ENCODE measurements at places on chromosomes 5 and 9. TPM values are rescaled to one million over a fixed set of nuclear protein-coding genes. Genes with fewer than 3 reads are reported as not detected.

ARRDC1 gene
- 15.0 TPM for total RNA-seq

DNA sequence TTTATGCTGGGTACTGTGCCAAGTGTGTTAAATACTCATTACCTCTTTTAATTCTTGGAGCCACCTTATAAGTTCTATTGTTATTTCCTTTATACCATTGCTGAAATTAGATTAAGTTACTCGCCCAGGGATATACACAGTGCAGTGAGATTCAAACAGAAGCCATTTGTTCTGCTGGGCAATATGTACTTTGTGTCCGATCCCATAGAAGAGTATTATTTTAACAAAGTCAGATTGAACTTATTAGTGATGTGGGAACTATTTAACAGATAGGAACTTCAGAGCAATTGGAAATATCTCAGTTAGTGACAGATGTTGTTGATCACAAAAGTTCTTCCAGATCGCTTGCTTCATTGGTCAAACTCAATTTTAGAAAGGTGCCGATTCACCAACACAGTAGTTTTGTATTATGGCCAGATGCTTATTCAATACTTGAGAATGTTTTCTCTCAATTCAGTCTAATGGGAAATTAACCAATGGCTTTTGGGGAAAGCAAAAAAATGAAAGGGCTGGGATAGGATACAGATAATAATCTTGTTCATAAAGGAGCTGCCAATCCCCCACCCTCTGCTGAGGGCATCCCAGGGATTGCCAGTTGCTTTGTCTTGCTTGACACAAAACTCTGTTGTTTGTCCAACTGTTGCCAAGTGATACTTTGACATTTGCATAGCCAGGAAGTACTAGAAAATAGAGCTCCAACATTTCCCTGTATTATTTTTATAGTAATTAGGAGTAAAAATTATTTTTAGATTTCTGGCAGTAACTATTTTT lies 94.8 kb upstream of the SEMA6A start:
- DNase-seq = no peak

GPX3 gene
- total RNA-seq = 4.4 TPM

DNA sequence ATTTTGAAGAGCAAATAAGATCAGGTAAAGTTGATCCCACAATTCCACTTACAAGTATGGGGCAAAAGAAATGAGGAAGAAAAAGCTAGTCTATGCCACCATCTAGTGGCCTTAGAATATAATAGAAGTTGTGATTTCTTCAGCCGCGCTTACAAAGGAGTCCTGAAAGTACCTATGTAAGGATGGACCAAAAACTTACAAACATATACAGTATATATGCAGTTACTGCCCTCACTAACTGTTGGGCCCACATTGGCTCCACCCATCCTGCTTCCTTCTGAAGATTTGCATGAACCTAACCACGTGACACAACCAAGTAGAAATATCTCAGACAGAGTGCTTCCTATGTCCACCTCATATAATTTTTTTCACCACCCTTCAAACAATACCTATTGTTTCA lies 11.7 kb upstream of the OR13D1 start:
- DNase-seq = peak; percentile 57

GRCh38 chr5:134524826-134525682 lies at the start of gene JADE2:
JADE2 (plus strand) TSS chr5:134525670; CDS start chr5:134535858, 10,188 bp downstream.
- DNase-seq = peak; percentile 51

STOML2 gene
- 136 TPM for total RNA-seq

GRCh38 chr5:59943452-59944113 lies 50.1 kb upstream of the PDE4D start:
- DNase-seq = no peak

DNA sequence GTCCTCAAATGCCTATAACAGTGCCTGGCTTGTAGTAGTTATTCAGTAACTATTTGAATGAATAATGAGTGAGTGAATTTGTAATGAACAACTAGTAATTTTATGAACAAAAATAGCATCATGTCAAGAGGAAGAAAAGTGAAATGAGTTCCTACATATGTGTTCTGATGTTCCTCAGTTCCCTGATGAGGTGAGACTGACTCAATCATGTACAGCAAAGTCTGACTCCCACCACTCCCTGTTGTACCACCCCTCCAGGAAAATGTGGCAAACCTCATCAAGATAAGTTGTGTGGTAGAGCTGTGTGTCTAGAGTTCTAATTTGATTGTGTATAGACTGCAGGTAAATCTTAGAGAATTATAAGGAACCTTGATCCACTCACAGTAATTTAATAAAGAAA lies 201.6 kb downstream of the GOLPH3 start:
- no peak for DNase-seq

BSPRY gene
- not detected for total RNA-seq

- no peak for DNase-seq
Measured at GRCh38 chr9:134632329-134632728, 9.3 kb upstream of the COL5A1 start.

DNA sequence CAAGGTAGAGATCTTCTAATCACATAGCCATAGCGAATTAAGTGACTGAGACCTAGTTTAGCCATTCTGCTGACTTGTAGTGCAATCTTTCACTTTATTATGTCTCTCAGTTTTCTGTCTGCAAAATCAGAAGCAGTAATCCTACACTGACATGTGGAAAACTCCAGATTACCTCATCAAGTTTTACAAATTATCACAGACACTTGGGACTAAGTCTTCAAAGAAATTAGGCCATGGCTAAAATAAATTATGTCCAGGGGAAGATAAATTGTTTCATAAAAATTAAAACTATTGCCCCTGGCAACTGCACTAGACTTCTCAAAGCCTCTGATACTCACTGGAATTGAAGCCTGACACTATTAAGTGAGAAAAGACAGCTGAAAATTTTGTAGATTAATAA lies 129.9 kb upstream of the RGMB start:
- no peak for DNase-seq

- DNase-seq = peak; percentile 24
Measured at GRCh38 chr5:159874263-159874662, 42.0 kb upstream of the ADRA1B start.

DNA sequence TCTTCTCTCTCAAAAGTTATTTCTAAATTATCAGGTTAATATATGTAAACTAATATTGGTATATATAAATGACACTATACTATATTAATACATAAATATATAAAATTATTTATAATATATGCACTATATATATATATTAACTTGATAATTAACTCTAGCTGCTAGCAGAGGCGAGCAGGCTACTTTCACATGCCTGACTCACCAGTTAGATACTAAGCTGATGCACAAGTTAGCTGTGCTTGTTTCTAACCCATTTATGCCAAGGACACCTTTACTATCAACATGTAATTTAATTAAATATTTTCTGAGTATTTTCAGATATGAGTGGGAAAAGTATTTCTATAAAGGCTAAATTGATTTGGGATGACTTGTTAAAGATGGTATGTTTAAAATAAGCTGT lies 70.1 kb downstream of the TRIO start:
- DNase-seq = no peak

GRCh38 chr5:116506488-116506887 lies 68.1 kb downstream of the SEMA6A start:
- DNase-seq = no peak

COL15A1 gene
- 20.2 TPM for total RNA-seq

Data from RPMI7951 (cell line).